ENCODE measurements at places on chromosomes 12 and 14.

- no peak for DNase-seq
Observed at GRCh38 chr14:68665792-68666204, 127.1 kb downstream of the ZFP36L1 start.

DNA sequence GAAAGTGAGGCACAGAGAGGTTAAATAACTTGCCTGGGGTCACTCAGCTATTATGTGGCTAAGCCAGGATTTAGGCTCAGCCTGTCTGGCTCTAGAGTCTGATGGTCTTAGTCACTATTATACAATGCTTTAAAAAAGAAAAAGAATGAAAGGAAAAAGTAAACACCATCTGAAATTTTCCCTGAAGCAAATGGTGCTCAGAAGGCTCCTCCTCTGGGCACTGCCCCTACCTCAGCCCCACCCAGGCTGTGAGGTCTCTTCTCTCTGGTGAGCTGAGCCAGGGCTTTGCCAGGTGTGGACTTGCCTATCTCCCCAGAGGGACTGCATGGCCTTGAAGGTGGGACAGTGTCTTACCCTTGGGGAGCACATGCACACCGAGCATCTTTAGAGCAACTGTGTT is 117.5 kb upstream of the DYRK2 start:
- DNase-seq, result no peak

GRCh38 chr14:32183151-32184058 is 18.4 kb upstream of the RNU6-7 start:
- DNase-seq, result no peak

DNA sequence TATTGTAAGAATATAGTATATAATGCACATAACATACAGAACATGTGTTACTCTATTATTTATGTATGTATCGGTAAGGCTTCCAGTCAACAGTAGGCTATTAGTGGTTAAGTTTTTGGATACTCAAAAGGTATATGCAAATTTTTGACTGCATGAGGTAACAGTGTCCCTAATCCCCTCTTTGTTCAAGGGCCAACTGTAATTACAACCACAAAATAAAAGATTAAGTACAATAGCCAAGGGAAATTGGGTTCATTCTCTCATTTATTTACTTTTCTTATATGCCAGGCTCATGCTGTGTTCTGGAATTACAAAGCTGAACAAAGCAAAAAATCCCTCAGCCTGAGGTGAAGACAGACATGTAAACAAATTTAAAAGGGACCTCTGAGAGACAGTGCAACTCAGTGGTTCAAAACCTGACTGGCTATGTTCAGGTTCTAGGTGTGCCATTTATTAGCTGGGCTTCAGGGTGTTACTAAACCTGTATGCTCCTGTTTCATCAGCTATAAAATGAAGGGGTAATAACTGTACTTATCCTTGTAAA is 43.4 kb upstream of the TSPAN8 start:
- no peak for DNase-seq

GRCh38 chr14:42090122-42090521 is 483.4 kb downstream of the LRFN5 start:
- DNase-seq, result no peak
